ENCODE measurements at places on chromosomes 5 and 9.

GRCh38 chr5:72356361-72356760 is 36.2 kb downstream of the PTCD2 start:
- no peak for DNase-seq

- DNase-seq: no peak
Observed at GRCh38 chr9:17706347-17706746, 127.5 kb downstream of the SH3GL2 start.

DNA sequence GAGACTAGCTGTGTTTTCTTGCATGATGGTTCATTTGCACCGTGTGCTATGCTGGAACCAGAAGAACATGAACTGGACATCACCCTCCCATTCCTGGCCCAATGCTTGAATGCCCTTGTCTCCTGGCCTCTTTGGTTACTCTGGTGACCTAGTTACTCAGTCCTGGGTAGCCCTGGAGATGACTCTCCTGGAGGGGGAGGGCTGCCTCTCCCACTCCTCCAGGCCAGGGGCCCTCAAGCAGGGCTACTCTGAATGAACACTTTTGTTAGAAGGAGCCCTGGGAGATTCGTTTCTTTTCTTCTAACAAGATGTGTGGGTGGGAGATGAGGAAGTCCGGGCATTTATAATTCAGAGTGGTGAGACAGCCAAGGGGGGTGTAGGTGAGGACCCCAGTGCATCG is 12.0 kb upstream of the NKX2-5 start:
- DNase-seq: no peak

DNA sequence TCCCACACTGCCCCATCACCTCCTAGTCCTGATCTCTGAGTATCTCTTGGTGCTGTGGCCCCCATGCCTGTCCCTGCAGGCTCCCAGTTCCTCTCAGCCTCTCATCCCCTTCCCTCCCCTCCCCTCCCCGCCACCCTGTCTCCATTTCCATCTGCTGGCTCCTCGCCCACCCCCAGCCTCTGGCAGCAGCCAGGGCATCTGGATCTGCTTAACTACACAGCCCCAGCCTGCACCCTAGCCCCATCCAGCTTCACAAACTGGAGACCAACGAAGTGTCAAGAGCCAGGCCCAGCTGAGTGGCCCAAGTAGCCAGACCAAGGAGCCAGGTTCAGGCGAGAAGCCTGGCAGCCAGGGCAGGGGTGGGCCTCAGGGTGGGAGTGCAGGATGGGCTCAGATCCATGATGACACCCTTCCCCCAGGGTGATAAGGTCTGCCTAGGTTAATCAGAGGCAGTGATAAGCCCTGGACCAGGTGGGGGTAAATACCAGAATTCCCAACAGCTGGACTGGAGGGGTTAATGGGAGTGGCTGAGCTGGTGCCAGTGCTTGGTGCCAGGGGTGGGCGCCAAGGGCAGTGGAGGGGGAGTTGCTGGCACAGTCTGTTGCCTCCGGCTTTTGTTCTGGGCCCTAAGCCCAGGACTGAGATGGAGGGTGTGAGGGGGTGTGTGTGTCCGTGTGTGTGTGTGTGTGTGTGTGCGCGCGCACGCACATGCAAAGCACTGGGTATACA is 2.5 kb downstream of the IL11RA start:
- DNase-seq: no peak

GRCh38 chr9:89718176-89718575 is 113.4 kb downstream of the GADD45G start:
- no peak for DNase-seq

GRCh38 chr5:173180331-173180730 is 36.0 kb downstream of the BNIP1 start:
- DNase-seq: no peak

DNA sequence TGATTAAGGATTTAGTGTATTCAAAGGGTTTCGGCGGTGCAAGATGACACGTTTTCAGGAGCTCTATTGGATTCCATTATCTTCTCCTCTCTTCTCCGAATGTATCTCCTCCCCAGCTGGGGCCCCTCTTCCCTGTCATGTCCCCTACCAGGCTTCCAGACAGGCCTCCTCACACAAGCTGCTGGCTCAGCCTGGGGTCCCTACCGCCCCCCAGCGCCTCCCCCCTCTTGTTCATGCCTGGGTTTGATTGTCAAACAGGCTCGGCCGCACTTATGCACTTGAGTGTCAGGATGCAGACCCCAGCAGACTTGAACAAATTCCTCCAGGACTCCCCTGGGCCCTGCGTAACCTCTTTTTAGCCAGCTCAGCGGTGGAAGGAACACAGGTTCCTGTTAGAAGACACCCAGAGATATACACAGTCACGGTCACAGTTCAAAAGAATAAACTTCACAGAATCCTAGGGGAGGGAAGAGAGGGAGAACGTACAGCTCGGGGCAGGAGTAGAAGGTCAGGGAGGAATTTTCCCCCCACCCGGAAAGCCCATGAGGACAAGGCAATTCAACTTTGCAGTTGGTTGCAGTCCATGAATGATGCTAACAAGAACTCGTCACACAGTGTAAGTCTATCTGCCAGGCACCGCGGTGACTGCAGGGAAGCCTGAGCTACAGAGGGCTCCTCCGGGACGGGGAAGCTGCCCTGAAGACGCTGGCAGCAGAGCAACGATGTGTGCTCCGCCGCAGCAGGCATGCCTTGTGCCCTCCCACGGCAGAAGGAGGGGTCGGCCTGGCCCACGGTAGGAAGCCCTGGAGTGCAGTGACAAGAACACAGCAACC is 560.0 kb downstream of the BNC2 start:
- DNase-seq: no peak

DNA sequence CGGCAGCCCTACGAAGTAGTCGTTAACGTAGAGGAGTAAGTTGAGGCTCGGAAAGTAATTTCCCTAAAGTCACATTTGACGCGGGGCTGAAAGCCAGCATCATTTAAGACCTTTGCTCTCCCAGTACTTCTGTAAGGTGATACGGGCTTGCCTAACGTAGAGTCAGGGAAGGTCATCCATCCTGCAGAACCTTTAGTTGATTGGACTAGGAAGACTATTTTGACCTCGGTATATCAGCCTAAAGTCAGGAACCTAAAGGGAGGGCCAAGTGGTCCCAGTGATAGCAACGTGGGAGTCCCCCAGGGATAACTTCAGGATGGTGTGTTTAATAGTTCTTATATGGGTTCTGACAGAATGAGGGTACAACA is 657 bp downstream of the NUP214 start:
- DNase-seq: no peak

DNA sequence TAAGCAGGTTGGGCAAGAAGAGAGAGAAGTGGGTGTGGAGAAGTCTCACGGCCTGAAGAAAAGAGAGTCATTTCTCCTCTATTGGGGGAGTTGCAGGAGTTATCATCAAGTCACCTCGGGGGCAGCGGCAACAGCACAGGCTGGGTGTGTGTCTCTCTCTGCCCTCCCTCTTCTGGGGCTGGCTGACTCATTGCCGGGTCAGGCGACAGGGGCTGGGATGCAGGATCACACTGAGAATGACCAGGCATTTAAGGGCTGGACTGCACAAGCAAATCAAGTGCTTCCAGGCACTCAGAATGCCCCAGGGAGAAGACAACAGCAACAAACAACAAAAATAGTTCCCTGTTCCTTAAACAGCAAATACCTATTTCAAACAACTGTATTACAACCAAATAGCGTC is 6.3 kb upstream of the EQTN start:
- no peak for DNase-seq

- no peak for DNase-seq
Observed at GRCh38 chr5:3191585-3191984, 404.0 kb upstream of the IRX1 start.

- DNase-seq: no peak
Observed at GRCh38 chr5:132475987-132476875, 14.3 kb downstream of the IRF1 start.

DNA sequence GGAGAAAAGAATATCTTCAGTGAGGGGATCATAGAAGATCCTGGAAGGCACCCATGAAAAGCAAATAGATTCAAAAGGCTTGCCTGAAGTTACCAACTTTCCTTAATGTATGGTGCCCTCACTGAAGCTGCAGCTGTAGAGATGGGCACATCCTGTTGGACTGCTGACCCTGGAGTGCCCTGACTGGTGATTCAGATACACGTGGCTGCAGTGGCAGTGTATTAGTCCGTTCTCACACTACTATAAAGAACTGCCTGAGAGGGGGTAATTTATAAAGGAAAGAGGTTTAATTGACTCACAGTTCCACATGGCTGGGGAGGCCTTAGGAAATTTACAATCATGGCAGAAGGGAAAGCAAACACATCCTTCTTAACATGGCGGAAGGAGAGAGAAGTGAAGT is 80.3 kb downstream of the OSMR start:
- no peak for DNase-seq
